Glutamatergic neuron (in vitro differentiated cells): ENCODE measurements at places on chromosomes 12 and 14. TPM values are rescaled to one million over a fixed set of nuclear protein-coding genes. Genes with fewer than 3 reads are reported as not detected.

- no peak for DNase-seq
These were observed 61.7 kb upstream of the DDX11 start for GRCh38 chr12:31011746-31012566.

- peak; percentile 74 for DNase-seq
These were observed 10.9 kb downstream of the C12orf43 start for GRCh38 chr12:121005346-121005815.

The NUDT4 gene
- total RNA-seq, result 29.5 TPM

- no peak for DNase-seq
These were observed 7.2 kb downstream of the MGP start for GRCh38 chr12:14878488-14878887.

The TMEM119 gene
- 0.15 TPM for total RNA-seq

DNA sequence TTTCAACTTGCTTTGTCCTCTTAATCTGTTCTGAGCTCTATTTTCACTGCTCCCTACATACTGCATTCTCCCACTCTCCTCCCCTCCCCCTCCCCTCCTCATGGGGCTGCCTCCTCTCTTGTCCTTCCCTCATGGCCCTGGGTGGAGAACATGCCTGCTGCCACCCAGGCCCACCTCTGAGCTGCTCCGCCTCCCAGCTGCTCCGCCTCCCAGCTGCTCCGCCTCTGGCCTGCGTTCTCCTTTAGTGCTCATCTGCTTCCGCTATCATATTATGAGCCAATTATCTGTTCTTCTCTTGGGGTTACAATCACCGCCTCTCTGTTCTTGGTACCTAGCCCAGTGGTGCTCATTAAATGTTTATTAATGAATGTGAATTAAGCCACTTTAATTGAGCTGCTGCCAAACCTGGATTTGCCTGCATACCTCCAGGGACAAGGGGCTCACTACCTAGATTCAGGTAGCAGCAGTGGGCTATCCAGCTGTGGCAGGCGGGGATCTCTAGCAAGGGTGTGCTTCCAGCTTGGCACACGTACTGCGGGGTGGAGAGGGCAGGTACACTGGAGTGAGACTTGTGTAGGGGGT is 32.0 kb upstream of the FAM181A start:
- DNase-seq, result peak; percentile 76

DNA sequence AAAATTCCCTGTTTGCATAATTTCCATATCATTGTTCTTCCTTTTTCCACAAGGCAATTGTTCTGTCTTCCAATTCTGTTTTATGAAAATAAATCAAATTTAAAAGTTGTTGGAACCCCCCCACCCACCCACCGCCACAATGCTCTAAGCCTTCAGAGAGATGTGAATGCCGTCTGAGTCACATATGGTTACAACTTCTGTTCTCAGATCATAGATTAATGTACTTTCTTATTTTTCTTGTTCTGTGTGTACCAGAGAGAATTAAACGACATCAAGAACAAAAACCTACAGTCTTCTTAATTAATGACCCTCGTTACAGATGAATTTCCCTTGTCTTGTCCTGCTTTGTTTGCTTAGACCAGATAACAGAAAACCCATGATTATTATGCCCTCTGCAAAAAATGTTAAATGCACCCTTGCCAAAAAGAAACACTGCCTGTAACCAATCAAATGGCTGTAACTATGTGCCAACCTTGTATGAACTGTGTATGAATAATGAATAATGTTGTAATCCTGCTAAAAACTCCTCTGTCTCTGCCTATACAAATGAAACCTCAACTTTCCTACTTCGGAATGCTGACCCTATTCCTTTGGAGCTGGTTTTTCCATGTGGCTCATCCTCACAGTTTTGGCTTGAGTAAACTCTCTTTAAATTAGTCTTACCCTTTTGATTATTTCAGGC is 14.0 kb downstream of the OR6S1 start:
- DNase-seq, result no peak

The SDR9C7 gene
- total RNA-seq, result 0.39 TPM

GRCh38 chr14:53306267-53306721 is 153.2 kb upstream of the DDHD1 start:
- DNase-seq, result peak; percentile 47

DNA sequence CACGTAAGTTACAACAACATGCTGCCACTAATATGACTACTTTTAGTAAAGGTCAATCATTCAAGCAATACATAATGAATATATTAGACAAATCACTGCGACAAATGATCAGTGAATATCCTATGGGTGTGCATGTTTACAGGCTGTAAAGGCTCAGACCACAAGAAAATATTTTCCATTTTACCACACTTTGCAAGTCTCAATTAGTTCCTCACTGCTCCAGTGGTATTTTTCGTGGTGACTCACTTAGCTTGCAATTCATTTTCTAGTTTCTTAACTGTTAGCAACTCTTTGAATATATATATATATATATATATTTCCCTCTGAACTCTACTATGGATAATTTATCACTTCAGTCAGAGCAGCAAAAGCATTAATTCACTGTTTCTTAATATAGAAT is 96.9 kb downstream of the EML5 start:
- no peak for DNase-seq

The SERPINA12 gene
- total RNA-seq, result not detected

The TAS2R19 gene
- total RNA-seq, result 7.9 TPM

DNA sequence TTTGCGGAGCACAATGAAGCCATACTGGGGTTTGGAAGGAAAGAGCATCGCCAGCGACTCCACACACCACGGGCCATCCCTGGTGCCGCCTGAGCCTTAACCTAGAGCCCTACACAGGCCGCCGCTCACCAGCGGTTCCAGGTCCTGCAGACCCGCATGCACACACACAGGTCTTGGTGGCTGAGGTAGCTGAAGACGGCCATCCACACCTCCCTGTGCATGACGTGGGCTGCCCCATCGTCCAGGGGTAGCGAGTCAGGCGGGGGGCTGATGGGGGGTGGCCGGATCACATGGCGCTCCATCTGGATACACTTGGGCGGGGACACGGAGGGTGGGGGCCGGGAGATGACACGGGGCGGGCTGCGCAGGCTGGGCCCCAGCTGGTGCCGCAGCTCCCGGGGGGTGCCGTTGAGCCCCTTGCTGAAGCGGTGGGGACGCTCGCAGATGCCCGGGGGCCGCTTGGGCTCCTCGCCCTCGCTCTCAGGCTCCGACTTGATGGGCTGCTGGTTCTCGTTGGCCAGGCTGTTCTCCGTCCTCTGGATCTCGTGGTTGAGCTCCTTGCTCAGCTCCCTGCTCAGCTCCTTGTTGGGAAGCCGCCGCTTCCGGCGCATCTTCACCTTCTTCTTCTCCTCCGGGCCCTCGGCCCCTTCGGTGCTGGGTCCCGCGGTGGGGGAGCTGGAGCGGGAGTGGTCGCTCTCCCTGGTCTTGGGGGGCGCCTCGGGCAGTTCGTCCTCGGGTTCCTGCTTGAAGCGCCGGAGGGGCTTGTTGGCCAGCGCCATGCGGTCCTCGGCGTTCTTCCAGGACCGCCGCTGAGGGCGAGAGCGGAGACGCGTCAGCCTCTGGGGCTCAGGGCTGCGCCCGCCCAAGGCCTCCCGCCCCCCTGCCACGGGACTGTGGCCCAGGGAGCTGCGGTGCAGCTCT is 42.4 kb downstream of the RNF34 start:
- no peak for DNase-seq

- DNase-seq, result peak; percentile 53
These were observed 991 bp upstream of the RCOR1 start for GRCh38 chr14:102591372-102591943.

The C14orf180 gene
- not detected for total RNA-seq

The TEX52 gene
- total RNA-seq, result not detected

- peak; percentile 47 for DNase-seq
These were observed 242.0 kb upstream of the MDGA2 start for GRCh38 chr14:47917344-47917954.

GRCh38 chr12:84069198-84069597 is 843.4 kb downstream of the SLC6A15 start:
- no peak for DNase-seq

GRCh38 chr12:68175557-68176061 is 16.1 kb upstream of the IFNG start:
- DNase-seq, result no peak

DNA sequence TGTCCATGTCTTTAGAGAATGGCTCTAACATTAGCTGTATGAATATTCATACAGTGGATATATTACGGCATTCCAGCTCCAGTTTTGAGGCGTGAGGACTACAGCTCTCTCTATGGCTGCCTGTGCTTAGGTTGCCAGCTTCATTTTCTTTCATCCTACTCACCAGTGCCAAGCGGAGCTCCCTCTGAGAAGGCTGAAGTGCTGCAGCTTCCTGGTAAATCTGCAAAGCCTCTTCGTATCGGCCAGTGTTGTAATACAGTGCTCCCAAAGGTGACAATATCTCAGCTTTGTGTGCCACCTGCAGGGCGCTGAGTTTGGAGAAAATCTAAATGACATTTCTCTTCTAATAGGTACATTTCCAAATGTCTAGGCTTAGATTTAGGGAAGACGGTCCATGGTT is 19.8 kb upstream of the OVCH1 start:
- DNase-seq, result no peak

The HSPA2 gene
- total RNA-seq, result 23.9 TPM

- DNase-seq, result no peak
These were observed 71.2 kb upstream of the HOXC13 start for GRCh38 chr12:53867216-53868012.

GRCh38 chr12:71194657-71195056 is 36.9 kb upstream of the TSPAN8 start:
- DNase-seq, result no peak

The NR1H4 gene
- total RNA-seq, result not detected

The JPH4 gene
- 52.7 TPM for total RNA-seq

The HVCN1 gene
- total RNA-seq, result 0.71 TPM

DNA sequence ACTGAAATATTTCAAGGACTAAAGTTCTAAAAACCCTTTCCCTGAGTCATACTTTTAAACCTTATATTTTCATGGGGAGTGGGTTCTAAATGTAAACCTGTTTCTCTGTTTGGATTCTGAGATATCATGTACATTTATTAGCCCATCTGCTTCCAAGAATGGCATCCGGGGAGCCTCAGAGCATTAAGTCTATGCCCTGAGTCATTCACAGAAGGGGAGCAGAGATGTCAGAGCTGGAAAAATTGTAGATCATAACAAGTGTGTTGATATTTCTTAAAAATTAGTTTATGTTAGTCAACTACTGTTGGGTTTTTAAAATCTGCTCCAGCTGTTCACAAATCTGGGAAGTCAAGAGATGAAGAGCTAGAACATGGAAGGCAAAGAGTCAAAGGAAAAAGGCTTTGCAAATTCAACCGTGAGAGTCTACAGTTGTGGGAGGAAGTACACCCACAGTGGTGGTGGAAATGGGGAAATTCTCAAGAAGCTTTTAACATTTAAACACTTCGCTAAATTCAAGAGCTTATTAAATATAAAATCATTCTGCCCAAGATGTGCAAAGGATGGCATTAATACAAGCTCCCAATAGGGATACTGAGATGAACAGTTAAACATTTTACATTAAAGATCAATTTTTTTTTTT is 70.5 kb upstream of the FLRT2 start:
- DNase-seq, result no peak

DNA sequence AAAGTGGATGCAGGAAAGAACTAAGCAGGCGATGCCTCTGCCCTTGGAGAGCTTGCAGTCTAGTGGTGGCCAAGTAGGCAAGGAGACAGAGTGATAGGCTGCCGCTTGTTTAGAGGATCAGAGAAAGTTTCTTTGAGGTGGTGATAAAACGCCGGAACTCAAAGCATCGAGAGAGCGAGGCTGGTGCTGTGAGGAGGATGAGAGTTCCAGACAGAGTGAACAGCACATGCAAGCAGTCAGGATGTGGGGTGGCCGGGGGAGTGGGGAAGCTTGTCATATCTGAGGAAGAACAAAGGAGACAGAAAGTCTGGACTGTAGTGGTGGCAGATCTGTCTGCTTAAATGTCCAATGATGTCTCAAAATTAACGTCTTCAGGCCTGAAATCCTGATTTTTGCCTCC is 319.7 kb downstream of the SNAPC1 start:
- no peak for DNase-seq

GRCh38 chr12:88750867-88751543 is 170.7 kb upstream of the KITLG start:
- DNase-seq, result no peak

DNA sequence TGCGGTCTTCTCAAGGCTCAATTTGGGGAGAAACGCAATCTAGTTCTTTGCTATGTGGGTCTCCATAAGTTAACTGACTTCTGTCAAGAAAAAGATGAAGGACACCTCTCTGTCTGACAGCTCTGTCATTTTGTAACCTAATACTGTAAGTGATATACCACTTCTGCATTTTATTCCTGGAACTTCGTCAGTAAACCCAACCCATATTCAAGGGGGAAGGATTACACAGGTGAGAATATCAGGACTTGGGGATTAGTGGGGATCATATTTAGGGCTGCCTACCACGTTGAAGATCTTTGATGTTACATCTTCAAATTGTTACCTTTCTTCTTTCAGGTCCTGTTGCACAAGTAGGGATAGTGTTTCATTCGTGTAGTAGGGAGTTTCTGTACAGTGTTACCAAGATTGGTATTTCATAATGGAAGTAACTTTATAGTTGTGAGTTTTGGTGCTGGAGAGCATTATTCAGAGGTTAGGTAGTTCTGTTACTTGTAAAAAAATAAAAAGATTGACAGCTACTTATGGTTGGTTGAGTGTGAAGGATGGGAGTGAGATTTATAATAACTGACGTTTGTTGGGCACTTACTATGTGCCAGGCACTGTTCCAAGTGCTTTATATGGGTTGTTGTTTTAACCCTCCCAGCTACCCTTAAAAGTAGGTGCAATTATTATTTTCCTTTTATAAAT is 1.6 kb downstream of the TMEM260 start:
- DNase-seq, result no peak

DNA sequence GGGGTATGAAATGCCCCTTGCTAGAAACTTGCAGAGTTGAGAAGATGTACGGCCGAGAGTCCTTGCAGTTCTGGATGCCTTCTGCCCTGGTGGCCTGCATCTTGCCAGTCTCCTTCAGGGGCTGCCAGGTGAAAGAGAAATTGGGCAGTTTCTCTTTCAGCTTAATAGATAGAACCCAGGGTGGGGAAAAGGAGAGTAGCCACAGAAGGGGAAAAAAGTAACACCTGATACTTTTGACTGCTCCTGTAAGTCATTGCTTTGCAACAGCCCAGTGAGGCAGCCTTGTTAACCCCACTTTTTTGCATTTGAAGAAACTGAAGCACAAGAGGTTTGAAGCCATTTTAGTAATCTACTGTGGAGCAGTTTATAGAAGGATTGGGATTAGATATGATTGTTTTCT is 27.6 kb downstream of the TDP1 start:
- no peak for DNase-seq

GRCh38 chr12:112380663-112381405 is 1.4 kb downstream of the HECTD4 start:
- peak; percentile 60 for DNase-seq

GRCh38 chr14:61434311-61434710 is 112.9 kb downstream of the PRKCH start:
- DNase-seq, result no peak
